ENCODE measurements at places on chromosomes 16 and 17.

GRCh38 chr17:55266051-55266957 lies 1.5 kb downstream of the HLF start:
- DNase-seq = peak; percentile 60

DNA sequence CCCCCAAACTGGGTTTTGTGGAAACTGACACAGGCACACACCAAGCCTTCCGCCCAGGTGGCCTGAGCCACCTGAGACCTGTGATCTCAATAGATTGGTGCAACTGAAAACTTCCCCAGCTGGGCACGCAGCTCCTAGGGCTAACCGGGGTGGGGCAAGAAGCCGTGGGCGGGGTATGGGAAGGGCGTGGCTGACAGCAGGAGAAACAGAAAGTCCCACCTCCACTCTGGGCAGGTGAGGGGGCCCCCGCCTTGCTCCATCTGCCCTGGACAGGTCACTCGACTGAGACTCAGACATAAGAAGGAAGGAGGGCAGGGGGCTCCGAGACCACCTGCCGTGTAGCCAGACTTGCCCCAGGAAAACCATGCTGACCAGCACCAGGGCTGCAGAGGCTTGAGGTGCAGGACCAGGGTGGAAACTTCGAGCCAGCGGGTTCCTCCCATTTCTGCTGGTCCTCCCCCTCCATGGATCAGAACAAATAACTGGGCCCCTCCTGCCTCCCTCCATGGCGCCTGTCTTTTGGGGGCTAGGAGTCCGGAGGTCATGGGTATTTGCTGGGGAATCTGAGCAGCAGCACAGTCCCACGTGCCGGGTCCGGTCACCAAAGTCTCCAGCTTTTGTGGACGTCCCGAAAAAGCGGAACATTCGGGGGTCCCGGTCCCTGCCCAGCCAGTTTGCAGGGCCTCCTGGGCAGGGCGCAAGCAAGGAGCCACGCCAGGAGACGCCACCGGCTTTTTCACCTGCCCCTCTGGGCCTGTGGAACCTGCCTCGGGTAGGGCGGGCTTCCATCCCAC lies 1.3 kb downstream of the TIMP2 start:
- no peak for DNase-seq

GRCh38 chr17:9912121-9913099 lies 7.3 kb upstream of the RCVRN start:
- peak; percentile 68 for DNase-seq

- DNase-seq = no peak
Observed at GRCh38 chr16:46713634-46714033, 24.2 kb downstream of the ORC6 start.

DNA sequence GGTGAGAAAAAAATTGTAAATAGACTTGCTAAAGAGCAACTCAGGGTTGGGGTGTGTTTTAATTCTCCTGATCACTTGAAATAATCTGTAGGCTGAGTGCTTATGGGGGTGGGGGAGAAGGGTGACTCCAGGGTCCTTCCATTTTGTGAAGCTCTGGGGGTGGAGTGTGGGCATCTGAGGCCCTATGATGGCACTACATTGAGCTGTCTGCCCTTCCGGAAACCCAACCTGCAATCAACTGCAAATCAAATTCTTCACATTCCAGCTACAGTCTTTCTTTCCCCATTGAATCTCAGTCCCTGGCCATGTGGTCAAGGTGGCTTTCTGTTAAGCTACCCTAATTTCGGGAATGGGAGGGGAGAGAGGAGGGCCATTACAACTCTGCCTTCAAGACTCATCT lies 6.0 kb upstream of the CDC6 start:
- DNase-seq = no peak

DNA sequence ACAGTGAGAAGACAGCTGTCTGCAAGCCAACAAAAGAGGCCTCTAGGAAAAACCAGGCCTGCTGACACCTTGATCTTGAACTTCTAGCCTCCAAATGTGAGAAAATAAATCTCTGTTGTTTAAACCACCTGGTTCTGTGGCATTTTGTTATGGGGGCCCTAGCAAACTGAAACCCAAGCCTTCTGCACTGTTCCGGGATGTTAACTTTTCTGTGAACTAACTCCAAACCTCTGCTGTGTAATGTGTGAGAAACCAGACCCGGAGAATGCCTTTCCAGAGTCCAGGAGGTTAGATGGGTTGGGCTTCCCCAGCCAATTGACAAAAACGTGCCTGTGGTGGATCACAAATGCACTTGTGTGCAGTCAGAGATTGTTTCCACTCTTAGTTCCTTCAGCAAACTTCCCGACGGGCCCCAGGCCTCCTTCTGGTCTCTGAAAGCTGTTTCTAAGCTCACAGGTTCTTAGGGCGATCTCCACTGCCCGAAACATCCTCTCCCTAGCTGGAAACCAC lies 13.6 kb upstream of the GGA2 start:
- no peak for DNase-seq

GRCh38 chr17:48542114-48542656 lies 2.7 kb downstream of the HOXB2 start:
- DNase-seq = no peak

DNA sequence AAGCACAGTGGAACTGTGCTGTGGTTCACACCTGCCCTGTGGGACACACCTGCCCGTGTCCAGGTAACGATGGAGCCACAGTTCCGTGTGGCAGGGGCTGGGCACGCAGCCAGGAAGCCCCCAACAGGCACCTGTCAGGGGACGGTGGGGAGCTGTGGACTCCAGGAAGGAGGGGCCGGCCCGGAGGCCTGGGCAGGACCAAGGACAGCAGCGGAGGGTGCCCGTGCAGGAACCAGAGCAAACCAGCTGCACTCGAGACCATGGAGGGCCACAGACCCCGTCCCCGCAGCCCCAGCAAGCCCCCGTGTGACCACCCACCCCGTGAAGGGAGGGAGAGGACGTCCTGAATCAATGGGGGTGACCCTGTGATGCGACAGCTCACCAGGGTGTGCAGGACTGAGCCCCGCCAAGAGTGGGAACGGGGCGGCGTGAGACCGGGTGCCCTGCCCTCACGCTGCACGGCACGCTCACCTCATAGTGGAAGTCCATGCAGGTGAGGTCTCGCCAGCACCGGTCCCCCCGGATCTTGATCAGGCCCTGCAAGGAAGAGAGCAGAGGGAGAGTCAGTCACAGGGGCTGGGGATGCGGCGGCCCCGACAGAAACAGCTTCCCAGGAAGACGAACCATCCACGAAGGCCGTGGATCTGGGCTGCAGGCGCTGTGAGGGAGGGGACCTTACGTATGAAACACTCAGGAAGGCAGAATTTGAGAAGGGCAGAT lies 78.1 kb downstream of the LMF1 start:
- DNase-seq = no peak

DNA sequence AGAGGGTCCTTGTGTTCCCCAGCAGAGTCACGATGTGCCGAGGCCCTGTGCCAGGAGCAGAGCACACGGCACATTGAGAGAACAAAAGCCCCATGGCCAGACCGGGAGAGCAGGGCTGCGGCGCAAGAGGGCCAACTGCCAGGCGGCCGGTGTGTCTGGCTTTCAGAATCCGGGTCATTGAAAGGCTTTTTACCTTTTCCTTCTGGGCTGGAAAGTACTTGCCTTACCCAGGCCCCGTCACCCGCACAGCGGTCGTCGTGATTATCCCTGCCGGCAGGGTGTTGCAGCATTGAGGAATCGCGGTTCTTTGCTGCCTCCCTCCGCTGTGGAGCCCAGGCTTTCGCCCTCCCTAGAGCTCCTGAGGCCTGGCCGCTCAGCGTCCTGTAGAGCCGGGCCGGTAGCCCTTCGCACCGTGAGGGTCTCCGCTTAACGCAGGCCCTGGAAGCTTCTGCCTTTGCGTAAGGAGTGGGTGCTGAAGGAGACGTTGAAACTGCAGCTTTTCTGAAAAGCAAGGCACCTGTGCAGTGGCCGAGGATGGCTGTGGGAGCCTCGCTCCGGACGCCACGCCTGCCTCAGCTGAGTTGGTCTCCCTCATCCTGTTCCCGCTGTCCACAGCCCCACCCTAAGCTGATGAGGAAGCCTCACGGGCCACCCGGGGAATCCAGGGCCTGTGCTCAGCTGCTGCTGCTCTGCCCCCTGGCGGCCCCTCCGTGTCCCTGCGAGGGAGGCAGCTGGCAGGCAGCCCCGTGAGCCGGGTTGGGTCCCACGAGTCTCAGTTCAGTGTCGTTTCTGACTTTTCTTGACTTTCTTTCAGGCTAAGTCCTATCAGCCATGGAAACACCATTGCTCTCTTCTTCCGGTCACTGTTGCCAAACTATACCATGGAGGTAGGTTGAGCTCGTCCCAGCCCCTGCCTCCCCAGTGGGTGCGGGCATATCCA lies 8.6 kb upstream of the MC1R start:
- DNase-seq = peak; percentile 83

- DNase-seq = no peak
Observed at GRCh38 chr16:84754956-84755672, 55.3 kb downstream of the USP10 start.

- DNase-seq = no peak
Observed at GRCh38 chr16:25064937-25065336, 46.6 kb upstream of the LCMT1 start.

DNA sequence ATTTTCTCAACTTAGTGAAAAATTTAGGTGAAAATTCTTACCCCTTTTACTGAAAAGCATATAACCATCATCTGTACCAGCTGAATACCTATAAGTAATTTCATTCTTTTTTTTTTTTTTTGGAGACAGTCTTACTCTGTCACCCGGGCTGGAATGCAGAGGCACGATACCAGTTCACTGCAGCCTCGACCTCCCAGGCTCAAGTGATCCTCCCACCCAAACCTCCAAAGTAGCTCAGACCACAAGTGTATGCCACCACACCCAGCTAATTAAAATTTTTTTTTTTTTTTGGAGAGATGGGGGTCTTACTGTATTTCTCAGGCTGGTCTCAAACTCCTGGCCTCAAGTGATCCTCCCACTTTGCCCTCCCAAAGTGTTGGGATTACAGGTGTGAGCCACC lies 33.8 kb downstream of the TUBD1 start:
- DNase-seq = no peak

GRCh38 chr17:29825604-29826003 lies 104.4 kb downstream of the SSH2 start:
- DNase-seq = no peak

- no peak for DNase-seq
Observed at GRCh38 chr17:31476525-31477416, 85.3 kb downstream of the RAB11FIP4 start.

- DNase-seq = no peak
Observed at GRCh38 chr16:27287051-27287811, 18.7 kb upstream of the NSMCE1 start.

- DNase-seq = no peak
Observed at GRCh38 chr16:11425140-11425539, 79.9 kb downstream of the RMI2 start.

GRCh38 chr17:81854974-81855774 lies 5.2 kb downstream of the P4HB start:
- peak; percentile 80 for DNase-seq

DNA sequence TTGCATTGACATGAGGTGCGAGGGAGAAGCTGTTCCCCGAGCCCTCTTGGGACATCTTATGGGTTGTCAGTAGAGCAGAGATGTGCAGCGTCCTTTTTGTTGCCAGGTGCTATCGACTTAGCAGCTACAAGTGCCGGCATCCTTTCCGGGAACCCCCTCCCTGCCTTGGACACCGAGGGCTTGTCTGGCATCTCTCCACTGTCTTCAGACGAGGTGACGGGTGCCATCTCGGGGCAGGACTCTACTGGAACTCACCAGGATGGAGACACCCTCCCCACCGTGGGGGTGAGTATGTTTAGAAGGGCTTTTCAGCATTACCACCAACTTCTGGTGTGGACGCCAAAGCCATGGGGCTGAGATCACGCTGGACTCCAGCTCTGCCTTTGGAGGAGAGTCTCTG lies 11.8 kb upstream of the JPT2 start:
- DNase-seq = no peak

- peak; percentile 87 for DNase-seq
Observed at GRCh38 chr17:77140878-77141767, at the start of gene SEC14L1. SEC14L1 (plus strand) TSS chr17:77140969; CDS start chr17:77143597, 2,628 bp downstream.

DNA sequence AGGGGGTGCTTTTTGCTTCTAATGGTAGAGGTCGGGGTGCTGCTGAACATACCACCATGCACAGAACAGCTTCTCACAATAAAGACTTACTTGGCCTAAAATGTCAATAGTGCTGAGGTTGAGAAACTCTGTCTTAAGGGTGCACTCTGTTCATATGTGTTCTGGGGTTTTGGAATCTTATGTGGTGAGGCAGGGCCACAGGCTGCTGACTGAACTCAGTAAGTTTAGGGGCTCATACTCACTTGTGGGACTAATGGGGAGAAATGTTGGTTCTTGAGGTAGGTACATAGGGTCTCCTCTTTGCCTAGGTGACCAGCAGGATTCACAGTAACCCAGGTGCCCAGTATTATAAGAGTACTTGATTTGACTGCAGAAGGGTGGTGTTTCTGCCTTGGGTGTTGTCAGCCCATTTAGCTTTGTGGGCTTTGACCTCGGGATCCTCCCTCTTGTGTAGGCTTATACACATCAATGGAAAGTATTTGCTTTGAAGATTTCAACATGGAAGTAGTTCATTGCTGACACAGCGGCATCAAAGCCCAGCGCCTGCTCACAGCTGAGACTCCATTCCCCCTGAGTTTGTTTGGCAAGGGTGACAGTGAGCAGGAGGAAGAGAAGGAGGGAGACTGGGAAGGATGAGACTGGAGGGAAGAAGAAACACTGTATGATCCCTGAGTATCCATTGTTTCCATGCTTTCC lies 17.2 kb downstream of the SLC7A6 start:
- no peak for DNase-seq

GRCh38 chr16:10584981-10585438 lies 4.6 kb upstream of the EMP2 start:
- no peak for DNase-seq

- no peak for DNase-seq
Observed at GRCh38 chr16:55498101-55498500, 10.8 kb upstream of the LPCAT2 start.

- DNase-seq = no peak
Observed at GRCh38 chr17:63364387-63364786, 81.7 kb downstream of the CYB561 start.

DNA sequence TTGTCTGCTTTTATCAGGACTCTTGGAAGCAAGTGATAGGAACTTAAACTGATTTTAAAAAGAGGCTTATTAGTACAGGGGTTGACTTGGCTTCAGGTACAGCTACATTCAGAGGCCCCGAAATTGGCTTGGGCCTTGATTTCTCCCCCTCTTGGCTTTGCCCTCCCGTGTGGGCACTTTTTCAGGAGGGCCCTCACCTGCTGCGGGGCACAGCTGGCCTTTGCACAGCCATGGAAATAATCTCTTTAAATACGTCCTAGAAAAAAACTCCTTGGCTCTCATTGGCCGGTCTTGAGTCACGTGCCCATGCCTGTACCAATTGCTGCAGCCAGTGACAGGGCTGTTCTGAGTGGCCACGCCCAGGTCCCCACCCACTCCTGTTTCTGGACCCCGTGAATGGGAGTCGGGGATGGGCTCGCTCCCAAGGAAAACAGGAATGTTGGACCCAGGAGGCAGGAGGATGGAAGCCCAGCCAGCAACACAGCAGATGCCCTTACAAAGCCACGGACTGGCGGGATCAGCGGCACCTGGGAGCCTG lies 15.0 kb downstream of the CA5A start:
- peak; percentile 96 for DNase-seq

DNA sequence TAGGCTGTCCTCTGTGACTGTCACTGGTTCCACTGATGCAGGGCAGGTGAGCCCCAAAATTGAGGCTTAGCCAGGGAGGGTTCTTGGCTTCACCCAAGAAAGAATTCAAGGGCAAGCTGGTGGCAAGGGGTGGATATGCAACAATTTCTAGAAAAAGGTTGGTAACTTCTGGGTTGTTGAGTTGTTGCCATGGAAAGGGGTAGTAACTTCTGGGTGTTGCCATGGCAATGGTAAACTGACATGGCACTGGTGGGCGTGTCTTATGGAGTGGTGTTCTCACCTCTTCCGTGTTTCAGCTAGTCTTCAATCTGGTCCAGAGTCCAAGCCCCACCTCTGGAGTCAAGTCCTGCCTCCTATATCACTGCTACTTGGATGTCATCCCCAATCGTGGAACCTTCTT lies 9.5 kb upstream of the GUCY2D start:
- DNase-seq = no peak
